ENCODE measurements at places on chromosomes 6 and 20.

DNA sequence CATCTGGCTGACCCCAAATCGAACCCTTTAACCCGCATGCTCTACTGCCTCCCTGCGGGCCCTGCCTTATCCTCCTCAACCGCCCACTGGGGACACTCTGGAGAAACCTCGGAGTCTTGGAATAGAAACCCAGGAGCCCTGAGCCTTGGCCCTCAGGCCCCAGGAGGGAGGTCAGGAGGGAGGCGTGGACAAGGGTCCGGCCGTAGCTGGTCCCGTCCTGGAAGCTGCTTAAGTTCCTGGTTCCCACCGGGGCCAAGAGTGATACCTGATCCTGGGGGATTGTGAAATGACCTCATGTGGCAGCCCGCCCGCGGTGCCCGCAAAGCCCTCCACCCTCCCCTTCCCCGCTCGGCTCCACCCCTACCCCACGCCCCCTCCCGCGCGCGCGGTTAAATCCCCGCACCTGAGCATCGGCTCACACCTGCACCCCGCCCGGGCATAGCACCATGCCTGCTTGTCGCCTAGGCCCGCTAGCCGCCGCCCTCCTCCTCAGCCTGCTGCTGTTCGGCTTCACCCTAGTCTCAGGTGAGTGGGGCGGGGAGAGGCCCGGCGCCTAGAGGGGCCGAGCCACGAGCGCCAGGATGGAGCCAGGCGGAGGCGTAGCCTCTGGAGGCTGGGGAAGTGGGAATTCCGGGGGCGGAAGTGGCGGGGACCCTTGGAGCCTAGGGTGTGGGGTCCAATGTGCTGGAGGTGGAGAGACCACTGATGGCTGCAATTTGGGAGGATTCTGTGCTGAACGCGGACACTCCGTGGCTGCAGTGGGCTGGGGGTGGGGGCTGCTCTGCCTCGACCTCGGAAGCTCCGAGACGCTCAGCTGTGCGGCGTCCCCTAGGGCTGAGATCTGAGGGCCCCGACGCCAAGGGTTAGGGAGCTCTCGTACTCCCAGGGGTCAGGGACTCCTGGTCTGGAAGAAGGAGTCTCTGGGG, at the start of gene WFDC2:
Gene WFDC2 (plus strand): TSS at position 418 of the 926 bp plus-strand sequence. CDS start 29 bp downstream, at position 447.
- no peak for DNase-seq

DNA sequence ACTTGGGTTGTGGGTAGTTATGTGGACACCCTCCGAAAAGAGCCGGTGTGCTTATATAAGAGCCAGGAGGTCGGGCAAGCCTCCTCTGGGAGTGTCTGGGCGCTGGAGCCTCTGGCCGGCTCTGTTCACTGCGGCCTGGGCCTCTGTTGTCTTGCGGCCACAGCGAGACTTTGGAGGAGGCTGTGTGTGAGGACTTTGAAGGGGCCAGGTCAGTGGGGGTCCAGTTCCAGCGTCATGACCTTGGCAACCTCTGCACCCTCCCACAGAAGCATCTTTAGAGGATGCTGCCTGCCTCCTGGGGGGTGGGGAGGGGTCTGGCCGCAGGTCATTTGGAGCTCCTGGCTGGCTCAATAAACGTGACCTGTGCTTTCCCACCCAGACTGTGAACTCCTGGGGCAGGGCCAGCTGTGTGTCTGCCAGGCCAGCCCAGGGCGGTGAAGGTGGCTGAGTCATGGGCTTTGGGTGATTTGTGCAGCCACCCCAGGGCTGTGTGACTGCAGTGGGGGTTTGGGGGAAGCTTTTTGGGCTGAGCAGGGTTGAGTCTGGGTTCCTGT, 1.2 kb downstream of the TCEA2 start:
- DNase-seq = no peak

DNA sequence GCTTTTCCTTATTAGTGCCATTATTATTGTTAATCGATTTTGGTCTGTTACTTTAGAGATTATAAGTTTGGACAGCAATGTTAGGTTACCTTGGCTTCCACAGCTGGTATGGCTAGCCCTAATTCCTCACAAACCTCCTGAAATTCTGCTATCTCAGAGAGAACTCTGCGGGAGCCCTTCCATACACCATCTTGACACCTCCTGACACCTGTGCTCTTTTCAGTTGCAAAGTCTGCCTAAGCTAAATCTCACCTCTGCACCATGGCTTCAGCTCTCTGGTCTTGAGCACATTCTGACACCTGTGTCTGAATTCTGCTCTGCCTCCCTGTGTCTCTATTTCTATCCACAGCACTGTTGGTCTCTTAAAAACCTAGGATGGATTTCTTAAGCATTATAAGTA, 106.5 kb downstream of the DCDC2 start:
- DNase-seq = no peak

DNA sequence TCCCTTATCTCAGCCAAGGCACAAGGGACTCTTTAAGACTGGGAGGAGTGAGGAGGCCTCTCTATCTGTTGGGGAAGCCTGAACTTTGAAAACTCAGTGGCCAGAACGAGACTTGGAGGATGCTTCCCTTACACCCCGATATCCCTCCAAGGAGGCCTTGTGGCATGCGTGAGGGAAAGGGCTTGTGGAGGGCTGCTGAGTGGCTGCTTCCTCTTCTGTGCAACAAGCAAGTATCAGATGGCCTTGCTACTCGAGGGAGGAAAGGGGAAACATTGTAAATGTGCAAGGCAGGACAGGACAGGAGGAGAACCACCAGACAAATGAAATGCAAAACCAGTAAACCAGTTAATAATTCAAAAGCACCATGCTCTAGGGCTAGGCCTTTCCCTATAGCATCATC, 306.5 kb upstream of the MAP3K7 start:
- DNase-seq = no peak

DNA sequence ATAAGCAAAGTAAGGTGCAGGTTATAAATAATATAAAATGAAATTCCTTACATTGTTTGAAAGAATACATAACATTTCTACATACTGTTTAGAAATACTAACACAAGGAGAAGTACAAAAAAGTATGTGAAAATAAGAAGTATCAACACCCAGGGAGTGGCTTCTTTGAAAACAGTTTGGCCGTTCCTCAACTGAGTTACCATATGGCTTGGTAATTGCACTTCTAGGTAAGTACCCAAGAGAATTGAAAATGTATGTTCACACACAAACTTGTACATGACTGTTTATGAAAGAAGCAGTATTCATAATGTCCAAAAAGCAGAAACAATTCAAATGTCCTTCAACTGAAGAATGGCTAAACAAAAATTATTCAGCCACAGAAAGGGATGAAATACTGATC, 30.7 kb downstream of the PAK5 start:
- no peak for DNase-seq

DNA sequence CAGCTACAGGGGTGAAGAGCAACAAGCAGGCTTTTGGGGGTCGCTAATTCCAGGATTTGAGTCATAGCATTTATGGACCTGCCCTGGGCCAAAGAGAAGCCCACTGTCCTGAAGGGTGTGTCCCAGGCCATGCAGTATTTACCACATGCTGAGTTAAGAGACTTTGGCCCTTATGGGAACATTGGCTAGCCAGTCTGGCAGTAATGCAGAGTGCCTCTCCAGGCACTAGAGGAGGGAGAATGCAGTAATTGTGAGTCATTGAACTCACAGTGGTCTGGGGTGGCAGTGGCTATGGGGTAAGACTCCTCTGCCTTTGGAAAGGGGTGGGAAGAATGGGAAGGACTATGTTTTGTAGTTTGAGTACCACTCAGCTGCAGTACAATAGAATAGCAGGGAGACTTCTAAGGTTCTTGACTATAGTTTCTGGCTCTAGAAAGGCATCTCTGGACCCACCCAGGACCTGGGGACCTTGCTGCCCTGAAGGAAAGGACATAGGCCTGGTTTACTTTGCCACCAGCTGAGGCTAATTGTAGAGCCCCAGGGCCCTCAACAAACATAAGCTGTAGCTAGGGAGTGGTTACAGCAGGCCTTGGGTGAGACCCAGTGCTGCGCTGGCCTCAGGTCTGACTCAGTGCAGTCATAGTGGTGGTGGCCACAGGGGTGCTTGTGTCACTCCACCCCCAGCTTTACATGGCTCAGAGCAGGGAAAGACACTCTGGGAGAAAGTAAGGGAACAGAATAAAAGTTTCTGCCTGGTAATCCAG, 520.9 kb downstream of the HTR1B start:
- DNase-seq = no peak

DNA sequence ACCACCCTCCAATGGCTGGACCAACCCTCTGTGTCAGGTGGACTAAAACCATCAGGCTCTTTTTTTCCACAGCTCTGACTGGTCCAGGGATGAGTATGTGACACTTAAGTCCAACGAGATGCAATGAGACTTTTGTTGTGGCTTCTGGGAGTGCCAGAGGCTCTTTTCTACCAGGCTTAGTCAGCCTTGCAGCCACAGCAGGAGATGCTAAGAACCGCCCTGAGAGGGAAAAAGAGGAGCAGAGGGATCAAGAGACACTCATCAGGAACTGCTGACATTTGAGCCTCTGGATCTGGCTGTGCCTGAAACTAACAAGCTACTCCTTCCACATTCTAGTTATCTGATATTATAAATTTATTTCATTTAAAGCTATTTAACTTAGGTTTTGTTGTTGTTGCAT, 270.9 kb upstream of the SULF2 start:
- no peak for DNase-seq

DNA sequence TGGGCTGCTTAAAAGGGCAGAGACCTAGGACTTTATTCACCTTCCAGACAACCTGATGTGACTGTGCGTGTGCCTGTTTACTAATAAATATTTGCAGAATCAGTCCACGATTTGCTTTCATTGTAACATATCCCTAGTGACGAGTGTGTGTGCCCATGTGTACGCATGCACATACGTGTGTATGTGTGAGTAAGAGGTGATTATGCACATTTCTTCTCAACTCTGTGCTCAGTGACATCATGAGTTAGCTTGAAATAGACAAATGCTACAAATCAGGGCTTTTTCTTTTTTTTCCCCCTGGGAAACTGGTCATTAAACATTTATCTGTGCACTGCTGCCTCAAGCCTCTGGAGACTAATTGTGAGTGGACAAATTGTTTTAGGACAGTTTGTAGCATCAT, 242.6 kb upstream of the SOX4 start:
- no peak for DNase-seq
